Kasumi-1 (cell line): ENCODE measurements at places on chromosomes 16 and 17.

DNA sequence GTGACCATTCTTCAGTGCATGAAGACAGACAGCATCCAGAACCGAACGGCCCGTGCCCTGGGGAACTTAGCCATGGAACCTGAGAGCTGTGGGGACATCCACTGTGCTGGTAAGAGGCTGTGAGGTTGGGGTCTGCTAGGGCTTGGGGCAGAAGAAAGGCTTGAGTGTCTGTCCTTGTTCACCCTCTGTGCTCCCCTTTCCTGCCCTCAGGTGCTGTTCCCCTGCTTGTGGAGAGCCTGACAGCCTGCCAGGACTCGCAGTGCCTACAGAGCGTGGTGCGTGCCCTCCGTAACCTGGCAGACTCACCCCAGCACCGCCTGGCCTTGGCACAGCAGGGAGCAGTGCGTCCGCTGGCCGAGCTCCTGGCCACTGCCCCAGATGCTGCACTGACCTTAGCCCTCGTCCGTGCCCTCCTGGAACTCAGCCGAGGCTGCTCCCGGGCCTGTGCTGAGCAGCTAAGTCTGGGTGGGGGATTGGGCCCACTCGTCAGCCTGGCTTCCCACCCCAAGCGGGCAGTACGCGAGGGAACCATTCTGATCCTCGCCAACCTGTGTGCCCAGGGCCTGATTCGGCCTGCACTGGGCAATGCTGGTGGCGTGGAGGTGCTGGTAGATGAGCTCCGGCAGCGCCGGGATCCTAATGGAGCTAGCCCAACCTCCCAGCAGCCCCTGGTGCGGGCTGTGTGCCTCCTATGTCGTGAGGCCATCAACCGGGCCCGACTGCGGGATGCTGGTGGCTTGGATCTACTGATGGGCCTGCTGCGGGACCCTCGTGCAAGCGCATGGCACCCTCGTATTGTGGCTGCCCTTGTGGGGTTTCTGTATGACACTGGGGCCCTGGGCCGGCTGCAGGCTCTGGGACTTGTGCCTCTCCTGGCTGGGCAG lies 2.9 kb downstream of the ARMC5 start:
- DNase-seq, result no peak

DNA sequence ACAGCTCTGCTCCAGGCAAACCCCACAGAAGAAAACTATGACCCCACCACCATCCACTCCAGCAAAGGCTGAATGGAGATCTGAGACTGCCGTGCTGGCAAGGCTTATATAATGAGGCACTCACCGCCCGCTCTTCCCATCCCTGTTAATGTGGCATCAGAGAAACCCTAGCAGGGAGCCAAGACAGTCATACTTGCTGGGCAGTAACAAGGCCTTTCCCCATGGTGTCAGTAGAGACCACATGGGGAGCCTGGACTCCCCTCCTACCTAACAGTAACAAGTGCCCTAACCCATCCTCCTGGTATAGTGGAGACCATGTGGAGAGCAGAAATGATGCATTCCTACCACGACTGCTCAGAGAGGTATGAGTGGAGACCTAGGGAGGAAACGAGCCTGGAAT lies 235.2 kb downstream of the C16orf78 start:
- DNase-seq, result no peak

DNA sequence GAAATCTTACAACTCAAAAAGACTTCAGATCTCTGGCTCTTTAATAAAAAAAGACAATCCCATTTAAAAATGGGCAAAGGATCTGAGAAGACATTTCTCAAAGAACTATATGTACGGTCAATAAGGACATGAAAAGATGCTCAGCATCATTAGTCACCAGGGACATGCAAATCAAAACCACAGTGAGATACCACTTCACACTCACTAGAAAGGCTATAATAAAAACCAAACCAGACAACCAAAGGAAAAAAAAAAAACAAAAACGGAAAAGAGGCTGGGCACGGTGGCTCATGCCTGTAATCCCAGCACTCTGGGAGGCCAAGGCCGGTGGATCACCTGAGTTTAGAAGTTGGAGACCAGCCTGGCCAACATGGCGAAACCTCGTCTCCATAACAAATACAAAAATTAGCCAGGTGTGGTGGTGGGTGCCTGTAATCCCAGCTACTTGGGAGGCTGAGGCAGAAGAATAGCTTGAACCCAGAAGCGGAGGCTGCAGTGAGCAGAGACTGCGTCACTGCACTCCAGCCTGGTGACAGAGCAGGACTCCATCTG lies 1.7 kb upstream of the NPIPB7 start:
- no peak for DNase-seq

- DNase-seq, result no peak
These were observed 49.7 kb downstream of the ZFPM1 start for GRCh38 chr16:88502776-88503280.

GRCh38 chr17:1746975-1747543 lies 4.4 kb downstream of the SERPINF2 start:
- DNase-seq, result no peak

- DNase-seq, result no peak
These were observed 518.1 kb downstream of the KCNJ2 start for GRCh38 chr17:70687421-70687820.

GRCh38 chr16:64211331-64211730 lies 910.5 kb downstream of the CDH11 start:
- no peak for DNase-seq

GRCh38 chr17:34902831-34903547 lies 58.3 kb downstream of the CCT6B start:
- no peak for DNase-seq

GRCh38 chr16:2700786-2701185 lies 18.5 kb downstream of the KCTD5 start:
- DNase-seq, result no peak

DNA sequence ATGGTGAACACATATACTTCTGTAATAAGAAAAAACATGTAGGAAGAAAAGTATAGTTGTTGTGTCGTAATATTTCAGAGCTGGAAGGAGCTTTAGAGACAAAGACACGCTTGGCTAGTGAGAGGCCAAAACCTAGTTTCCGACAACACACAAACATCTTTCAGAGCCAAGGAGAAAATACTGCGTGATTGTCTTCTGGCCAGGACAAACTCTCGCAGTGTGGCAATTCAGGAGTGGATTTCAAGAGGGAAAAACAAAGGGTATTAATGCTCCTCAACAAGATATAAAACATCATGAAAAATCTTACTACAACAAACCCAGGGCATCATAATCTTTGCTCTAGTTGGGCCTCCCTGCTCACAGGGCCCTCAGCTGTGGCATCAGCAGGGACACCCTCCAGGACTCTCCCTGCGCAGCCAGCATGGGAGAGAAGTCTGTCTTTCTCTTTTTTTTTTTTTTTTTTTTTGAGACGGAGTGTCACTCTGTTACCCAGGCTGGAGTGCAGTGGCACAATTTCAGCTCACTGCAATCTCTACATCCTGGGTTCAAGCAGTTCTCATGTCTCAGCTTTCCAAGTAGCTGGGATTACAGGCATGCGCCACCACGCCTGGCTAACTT lies 66.4 kb downstream of the CYB5B start:
- no peak for DNase-seq
